ENCODE measurements at places on chromosomes 3 and 15.

GRCh38 chr3:36945333-36945980 lies 603 bp upstream of the TRANK1 start:
- no peak for DNase-seq

DNA sequence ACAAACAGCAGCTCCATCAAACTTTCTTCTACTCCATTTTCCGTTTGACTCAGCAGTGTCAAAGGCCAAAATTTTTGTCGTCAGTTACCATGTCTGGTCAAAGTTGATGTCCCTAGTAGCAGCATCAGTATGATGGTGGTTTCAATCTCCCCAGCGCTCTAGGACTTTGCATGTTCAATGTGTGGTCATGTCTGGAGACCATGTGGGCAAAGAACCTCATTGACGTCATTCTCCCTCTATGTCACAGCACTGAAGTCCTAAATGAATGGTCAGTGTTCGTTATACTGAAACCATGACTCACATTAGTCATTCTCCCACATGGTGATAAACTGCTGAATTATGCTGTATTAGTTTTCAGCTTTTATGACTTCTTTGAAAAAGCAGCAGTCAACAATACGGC lies 23.2 kb downstream of the SHC4 start:
- DNase-seq, result no peak

DNA sequence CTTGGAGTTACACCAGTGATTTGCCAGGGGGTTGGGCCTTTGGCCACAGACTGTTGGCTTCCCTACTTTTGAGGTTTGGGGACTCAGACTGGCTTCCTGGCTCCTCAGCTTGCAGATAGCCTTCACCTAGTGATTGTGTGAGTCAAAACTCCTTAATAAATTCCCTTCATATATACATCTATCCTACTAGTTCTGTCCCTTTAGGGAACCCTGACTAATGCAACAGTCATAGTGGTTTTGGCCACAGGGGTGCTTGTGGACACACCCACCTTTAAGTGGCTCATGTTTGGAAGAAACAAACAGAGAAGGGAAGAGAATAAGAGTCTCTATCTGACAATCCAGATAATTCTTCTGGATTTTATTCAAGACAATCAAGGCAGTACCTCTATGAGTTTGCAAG lies 457.7 kb downstream of the EPHA3 start:
- DNase-seq, result no peak

DNA sequence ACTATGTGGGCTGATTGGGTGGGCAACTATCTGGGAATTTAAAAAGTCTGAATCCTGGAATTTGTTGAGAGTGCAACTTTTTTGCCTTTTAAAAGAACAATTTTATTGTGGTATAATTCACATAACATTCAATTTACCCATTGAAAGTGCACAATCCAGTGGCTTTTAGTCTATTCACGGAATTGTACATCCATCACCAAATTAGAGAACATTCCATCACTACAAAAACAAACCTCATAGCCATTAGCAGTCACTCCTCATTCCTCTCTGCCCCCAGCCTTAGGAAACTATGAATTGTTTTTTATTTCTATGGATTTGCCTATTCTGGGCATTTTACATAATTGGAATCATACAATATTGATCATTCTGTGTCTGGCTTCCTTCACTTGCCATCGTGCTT lies 101.8 kb upstream of the ALDH1A3 start:
- DNase-seq, result no peak

DNA sequence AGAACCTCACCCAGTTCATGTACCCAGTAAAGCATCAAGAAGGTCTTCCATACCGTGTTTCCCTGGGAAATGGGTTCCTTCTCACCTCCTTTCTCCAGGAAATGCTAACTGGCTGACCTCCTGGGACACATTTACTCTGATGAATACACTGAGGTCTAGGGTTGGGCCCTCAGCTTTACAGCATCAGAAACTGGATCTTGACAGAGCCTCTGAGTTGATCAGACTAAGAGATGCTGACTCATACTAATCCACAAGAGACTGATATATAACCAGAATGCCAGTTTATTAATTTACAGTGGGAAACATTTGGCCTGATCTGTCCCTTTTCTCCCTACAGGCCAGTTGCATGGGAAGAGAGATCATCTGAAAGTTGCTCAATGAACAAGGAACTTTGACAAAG lies 55.8 kb downstream of the GTF2E1 start:
- no peak for DNase-seq

DNA sequence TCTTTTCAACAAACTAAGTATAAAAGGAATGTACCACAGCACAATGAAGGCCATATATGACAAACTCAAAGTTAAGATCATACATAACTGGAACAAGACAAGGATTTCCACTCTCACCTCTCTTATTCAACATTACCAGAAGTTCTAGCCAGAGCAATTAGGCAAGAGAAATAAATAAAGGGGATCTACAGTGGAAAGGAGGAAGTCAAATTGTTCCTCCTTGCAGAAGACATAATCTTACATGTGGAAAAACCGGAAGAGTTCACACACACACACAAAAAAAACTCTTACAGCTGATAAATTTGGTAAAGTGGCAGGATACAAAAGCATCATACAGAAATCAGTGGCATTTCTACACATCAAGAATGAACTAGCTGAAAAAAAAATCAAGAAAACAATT lies 277.9 kb downstream of the MCTP2 start:
- DNase-seq, result no peak

DNA sequence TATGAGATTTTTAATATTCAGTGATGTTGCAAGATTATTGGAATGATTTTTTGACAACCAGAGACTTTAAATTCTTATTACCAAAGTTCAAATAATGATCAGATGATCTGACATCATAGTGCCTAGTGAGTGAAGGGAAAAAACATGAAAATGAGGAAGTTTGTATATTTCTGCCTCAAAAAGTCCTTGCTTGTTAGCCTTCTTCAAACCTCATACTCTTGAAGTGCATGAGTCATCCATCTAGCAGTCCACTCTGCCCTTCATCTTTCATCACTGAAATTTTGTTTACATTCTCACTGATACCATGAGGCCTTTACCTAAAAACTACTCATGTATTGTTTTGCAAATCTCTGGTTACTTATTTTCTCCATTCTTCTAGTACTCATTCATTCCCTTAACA lies 23.9 kb upstream of the OR5H6 start:
- DNase-seq, result no peak

- no peak for DNase-seq
Measured at GRCh38 chr15:58779554-58779953, 8.5 kb downstream of the MINDY2 start.

DNA sequence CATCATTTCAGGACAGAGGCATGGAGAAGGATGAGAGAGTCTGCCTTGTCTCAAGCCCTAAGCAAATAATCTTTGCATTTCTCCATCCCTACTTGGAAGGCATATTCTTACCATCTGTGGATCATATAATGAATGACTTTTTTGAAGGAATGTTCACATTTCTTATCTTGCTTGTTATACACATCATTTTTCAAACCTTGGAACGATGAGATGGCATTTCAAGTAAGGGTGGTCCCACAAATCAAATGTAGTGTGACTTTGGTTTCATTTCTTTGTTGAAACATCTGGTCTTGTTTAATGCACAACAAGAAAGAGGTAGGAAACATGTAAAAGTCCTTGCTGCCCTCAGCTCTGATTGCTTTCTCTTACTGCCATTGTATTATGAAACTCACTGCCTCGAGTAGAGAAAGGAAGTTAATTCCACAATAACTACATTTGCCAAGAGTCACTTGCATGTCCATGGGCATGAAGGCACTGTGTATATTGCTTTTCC lies 32.1 kb downstream of the RBMS3 start:
- DNase-seq, result no peak

DNA sequence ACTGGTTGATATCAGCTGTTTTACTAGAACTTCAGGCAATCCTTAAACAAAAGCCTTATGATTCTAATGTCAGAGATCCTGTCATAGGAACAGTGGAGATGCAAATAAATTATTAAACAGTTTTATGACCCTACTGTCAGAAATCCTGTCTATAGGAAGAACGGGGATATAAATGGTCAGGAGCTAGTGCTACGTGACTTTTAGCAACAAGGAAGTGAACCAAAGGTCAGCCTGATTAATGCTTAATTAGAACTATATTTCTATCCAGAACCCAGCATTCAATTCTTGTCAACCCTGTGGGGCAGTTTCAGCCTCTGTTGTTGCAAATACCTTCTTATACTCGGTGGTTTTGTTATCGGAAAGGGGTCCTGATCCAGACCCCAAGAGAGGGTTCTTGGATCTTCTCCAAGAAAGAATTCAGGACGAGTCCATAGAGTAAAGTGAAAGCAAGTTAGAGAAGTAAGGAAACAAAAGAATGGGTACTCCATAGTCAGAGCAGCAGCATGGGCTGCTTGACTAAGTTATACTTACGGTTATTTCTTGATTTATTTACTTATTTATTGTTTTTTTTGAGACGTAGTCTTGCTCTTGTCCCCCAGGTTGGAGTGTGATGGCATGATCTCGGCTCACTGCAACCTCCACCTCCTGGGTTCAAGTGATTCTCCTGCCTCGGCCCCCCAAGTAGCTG lies 59.9 kb upstream of the RNU6-1 start:
- no peak for DNase-seq

- DNase-seq, result no peak
Measured at GRCh38 chr3:102577082-102577789, 142.4 kb downstream of the ZPLD1 start.

DNA sequence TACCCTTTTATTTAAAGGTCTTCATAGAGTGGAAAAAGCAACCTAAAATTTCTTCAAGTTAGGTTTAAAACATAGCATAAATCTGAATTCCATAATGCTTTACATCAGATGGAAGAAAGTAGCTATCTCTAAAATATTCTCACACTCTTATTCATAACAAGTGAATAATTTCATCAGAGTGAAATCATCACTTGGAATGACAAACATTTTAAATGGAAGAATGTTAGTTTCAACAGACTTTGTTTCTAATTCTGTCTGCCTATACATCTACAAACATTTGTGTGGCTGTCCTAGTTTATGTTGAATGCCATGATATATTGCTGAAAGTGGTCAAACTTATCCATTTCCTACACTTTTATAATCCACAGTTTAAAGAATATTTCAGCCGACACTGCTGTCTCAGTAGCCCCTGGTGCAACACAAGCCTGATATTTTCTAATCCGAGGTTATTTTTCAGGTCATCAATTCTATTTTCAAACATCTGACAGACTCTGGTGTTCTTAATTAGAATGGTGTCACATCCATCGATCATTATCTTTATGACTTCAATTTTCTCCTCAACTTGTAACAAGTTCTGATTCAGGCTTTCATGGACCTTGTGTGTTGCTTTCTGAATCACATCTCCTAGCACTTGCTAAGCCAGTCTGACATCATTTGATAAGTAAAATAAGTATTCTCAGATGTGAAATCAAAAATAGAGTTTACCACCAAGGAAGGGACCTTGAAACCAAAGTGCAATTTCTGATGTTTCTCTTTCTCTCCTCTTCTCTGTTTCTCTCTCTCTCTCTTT lies 17.1 kb upstream of the CNTN3 start:
- no peak for DNase-seq

GRCh38 chr15:74159773-74160172 lies 13.7 kb upstream of the ISLR start:
- no peak for DNase-seq

GRCh38 chr3:146747051-146747450 lies 141.9 kb upstream of the PLSCR5 start:
- DNase-seq, result no peak

DNA sequence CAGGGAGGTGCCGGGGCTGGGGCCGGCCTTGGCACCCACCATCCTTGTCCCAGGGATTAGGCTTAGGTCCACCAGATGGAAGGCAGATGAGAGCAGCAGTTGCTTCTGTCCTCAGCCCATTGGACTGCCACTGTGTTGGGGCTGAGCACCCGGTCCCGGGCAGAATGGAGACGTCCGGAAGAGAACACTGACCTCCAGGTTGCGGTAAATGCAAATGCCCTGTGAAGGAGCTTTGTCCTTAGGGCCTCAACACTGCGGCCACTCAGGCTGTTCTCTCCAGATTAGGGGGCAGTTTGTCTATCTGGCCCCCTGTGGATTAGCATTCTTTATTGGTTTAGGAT lies at the start of gene SERINC4:
Gene SERINC4, minus strand, starts transcription at position 276 of the 341 bp plus-strand sequence. Its CDS starts 234 bp downstream, at position 42.
- no peak for DNase-seq

GRCh38 chr3:37510755-37511154 lies 336.4 kb upstream of the LRRFIP2 start:
- DNase-seq, result no peak

- DNase-seq, result peak; percentile 17
Measured at GRCh38 chr3:161221806-161222600, 892 bp downstream of the NMD3 start.

- no peak for DNase-seq
Measured at GRCh38 chr3:38586546-38587520, 62.7 kb downstream of the SCN5A start.

- peak; percentile 46 for DNase-seq
Measured at GRCh38 chr3:53709860-53710674, 136.2 kb downstream of the CHDH start.

- no peak for DNase-seq
Measured at GRCh38 chr3:187951452-187952190, 202.3 kb upstream of the LPP start.

- no peak for DNase-seq
Measured at GRCh38 chr3:40911264-40911663, 288.0 kb upstream of the CTNNB1 start.

DNA sequence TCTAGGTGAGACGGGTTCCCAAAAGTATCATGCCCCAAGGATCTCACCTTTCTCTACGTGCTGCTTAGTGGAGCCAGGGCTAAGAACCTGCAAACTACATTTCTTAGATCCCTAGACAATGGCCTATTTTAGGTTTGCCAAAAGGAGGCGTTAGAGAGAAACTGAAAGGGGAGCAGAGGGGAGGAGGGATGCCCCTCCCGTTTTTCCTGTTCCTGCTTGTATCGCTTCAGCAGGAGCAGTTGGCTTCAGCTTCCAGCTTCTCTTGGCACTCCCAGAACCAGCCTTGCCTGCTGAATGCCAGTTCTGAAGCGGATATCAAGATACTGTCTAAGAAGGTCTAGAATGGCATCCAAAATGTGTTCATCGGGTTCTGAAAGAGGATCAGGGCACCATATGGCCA lies 58.4 kb upstream of the ABHD17C start:
- DNase-seq, result no peak

GRCh38 chr15:25679492-25679891 lies 183.6 kb downstream of the ATP10A start:
- no peak for DNase-seq

- no peak for DNase-seq
Measured at GRCh38 chr3:42520336-42520735, 17.9 kb downstream of the VIPR1 start.

DNA sequence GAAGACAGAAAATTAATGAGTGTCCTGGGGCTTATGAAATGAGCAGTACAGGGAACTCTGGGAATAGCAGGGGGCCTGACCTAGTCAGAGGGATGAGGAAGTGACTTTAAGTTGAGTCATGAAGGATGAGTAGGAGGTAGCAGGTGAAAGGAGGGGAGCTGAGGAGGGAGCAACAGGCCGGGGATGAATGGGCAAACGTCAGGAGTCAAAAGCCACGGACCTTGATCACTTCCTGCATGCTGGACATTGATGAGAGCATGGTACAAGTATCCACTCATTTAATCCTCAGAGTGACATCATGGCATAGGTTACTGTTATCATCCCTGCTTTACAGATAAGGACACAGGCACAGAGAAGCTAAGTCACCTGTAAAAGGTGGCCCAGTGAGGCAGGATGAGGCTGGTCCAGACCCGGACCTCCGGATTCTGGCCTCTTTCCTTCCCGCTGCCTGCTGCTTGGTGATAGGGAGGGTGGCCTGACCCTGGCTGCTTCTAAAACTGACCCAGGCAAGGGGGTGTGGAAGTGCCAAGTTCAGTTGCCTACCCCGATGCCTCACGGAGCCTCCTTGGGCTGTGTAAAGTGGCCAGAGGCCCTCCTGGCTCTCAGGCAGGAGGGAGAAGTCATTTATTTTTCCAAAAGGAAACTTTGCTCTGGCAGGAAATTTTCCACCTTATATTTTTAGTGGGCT lies 7.6 kb downstream of the CORO2B start:
- no peak for DNase-seq

Data from CD4-positive, alpha-beta T cell treated with Interleukin-6 for 4 hours (primary cell).